ENCODE measurements at places on chromosomes 13 and 19.

GRCh38 chr19:18399008-18399407, 1.6 kb upstream of the LRRC25 start:
- no peak for DNase-seq

DNA sequence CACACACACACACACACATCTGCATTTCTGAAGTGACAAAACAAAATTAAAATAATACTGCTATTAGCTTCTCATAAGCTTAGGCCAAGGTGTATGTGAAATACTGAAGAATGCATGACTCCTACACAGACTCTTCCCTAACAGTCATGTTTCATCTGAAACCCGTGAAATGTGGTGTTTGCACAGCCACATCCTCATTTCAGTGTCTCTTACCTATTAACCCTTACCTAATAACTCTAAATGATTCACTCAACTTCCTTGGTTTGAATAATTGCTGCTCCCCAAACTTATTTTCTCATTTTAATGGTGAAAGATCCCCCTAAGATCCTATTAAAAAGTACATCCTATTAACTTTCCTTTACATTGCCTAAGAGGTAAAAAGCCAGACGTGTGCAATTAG, 117.6 kb downstream of the MIPEP start:
- DNase-seq = no peak

GRCh38 chr13:28541966-28542365, 47.0 kb upstream of the FLT1 start:
- DNase-seq = no peak

GRCh38 chr13:44425041-44425814, 51.6 kb downstream of the SERP2 start:
- DNase-seq = no peak

Measured in T-cell (primary cell).